ENCODE measurements at places on chromosomes 4 and X.

GRCh38 chr4:123433976-123434375 is 37.4 kb downstream of the SPRY1 start:
- DNase-seq: no peak

GRCh38 chr4:102862016-102862415 is 6.8 kb upstream of the CISD2 start:
- DNase-seq: no peak

DNA sequence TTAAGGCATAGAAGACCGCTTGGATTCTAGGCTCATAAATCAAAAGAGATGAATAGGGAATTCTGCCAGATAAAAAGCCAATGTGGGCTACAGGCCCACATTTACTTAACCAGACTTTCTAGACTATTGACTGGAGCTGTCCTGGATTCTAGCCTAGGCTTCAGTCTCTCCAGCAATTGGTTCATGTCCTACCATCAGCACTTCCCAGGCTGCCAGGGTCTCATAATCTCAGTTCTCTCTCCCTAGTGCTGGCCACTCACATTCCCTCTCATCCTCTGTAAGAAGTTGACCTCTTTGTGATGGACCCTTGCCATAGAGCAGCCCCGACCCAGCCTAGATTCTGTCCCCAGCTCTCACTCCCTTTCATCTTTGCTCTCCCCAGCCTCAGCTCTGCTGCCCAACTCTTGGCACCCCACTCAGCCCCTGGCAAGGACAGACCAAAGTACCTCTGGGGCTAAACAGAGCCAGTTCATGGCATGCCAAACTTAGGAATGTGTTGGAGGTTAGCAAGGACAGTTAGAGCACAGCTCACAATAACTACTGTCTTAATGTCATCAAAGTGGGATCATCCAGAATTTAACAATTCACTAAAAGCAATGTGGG is 396.2 kb downstream of the INPP4B start:
- no peak for DNase-seq

DNA sequence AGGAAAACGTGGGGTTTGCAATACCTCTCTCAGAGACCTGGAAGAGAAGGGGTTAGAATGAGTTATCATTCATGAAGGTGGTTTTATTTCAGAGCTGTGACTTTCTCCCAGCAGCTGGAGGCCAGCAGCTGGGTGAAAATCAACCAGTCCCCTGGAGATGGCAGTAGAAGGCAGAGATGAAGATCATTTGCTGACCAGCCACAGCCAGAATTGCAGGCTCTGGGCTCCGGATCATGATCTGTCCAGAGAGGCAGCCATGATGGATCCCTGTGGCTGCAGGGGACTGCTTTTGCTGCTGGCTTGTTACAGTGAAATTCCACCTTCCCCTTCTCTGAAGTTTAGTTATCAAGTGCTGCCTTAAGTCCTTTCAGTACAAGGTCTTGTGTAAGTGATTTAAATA is 46.9 kb upstream of the TAB3 start:
- DNase-seq: no peak

- no peak for DNase-seq
Observed at GRCh38 chr4:128161138-128161537, 100.0 kb downstream of the LARP1B start.

DNA sequence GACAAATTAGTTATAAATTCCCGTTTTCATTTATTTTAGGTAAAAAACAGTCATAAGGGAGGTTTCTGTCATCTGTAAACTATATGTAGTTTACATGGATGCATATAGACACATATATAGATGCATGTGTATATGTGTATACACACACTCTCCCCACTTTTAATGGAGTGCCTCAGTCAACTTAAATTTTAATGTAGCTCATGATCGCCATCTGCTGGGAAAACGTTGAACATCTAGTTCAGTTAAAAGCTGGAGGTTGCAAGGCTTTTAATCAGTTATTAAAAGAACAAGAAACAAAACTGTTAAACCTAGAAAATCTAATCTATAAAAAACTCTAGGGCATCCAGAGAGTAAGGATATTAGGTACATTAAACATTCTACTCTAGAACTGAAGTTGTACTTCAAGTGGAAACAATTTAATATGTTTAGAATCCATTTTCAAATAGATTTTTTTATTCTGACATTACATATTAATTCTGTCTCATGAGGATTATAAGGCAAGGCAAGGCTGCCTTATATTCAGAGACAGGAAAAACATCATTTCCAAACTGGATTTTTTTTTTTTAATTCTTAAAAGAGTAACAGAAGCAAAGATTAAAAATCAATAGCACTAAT is 122.6 kb downstream of the SHISA3 start:
- DNase-seq: no peak

DNA sequence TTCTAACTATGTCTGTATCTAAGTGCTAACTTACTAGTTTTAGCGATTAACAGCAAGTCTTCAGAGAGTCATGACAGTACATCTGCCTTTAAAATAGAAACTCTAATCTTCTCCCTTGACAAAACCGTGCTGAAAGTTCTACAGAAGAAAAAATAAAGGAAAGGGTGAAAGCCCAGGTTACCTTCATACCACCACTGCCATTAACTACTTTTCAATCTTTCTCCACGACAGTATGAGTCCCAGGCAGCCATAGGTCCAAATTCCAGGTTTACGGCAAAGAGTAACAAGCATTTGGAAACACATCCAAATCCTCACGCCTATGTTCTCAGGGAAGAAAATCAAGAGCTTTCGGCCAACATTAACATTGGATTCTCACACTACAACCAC is 12.4 kb upstream of the ZCCHC13 start:
- DNase-seq: no peak

- DNase-seq: no peak
Observed at GRCh38 chrX:82816562-82816961, 691.5 kb upstream of the POU3F4 start.

DNA sequence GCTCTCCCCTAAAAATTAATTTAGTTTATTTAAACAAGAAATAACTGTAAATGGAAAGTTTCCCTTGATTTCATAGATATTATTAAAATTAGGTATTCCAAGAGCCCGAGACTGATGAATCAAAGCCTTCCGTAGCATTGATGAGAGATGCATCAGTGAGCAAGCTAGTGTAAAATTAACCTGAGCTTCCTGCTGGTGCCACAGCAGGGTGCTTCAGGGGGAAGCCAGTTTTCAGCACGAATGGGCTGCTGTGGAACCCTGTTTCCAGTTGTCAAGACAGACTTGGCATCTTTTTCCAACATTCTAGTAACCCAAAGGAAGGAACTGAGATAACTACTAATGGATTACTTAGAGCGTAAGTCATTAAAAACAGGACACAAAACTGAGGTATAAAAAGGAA is 221.7 kb downstream of the RBMX2 start:
- no peak for DNase-seq

Data from NCI-H1048 (cell line).